ENCODE measurements at places on chromosomes 11 and 22. TPM values are rescaled to one million over a fixed set of nuclear protein-coding genes. Genes with fewer than 3 reads are reported as not detected.

DNA sequence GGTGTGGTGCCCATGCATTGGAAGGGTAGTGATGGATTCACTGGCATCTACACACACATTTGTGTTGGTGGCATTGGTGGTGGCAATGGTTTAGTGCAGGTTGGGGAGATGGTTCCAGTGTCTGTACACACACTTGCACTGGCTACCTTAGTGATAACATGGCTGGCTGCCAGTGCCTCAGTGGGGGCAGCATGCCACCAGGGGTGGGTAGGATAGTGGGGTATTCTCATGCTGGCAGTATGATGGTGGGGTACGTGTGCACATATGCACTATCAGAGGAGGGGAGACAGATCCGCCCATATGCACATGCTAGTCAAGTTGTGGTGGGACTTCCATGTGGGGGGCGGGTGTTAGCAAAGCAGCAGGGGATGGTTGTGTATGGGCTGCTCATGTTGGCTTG lies 7.1 kb upstream of the OR8K3 start:
- DNase-seq, result no peak

RCOR2 gene
- not detected for total RNA-seq

DNA sequence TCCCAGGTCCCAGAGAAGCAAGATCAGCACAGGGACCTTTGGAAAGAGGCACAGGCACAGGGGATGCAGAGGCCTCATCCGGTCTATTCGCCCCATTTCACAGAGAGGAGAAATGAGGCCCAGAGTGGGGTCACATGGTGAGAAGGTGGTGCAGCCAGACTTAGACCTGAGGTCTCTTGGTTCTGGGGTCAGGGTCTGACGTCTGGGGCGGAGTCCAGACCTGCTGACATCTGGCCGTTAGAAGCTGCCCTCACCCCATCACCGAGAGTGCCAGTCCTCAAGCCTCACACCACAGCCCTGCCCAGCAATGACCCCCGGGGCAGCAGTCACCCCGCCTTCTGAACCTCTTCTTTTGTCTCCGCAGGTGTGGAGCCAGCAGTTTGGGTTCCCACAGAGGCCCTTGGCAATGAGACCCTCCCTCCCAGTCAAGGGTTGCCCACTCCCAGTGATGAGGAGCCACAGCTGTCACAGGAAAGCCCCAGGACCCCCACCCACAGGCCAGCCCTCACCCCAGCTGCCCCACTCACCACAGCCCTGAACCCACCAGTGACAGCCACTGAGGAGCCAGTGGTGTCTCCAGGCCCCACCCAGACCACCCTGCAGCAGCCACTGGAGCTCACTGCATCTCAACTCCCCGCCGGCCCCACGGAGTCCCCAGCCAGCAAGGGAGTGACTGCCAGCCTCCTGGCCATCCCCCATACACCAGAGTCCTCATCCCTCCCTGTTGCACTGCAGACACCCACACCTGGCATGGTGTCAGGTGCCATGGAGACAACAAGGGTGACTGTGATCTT lies 62.4 kb downstream of the OTOG start:
- DNase-seq, result peak; percentile 82

IL17REL gene
- not detected for total RNA-seq

DNA sequence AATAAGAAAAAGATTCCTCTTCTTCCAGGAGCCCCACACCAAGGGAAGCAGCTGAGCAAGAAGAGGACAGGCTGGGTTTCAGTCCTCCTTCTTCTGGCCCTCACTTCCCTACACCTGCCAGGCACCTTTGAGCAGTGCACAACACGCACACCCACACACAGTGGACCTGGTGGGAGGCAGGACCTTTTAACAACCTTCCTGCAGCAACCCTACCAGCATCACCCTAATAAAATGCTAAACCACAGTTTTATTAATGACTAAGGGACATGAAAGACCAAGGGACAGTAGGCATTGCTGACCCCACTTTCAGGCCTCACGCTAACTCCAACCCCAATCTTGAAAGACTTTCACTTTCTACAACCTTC lies 12.2 kb downstream of the ARAP1 start:
- DNase-seq, result no peak

DNA sequence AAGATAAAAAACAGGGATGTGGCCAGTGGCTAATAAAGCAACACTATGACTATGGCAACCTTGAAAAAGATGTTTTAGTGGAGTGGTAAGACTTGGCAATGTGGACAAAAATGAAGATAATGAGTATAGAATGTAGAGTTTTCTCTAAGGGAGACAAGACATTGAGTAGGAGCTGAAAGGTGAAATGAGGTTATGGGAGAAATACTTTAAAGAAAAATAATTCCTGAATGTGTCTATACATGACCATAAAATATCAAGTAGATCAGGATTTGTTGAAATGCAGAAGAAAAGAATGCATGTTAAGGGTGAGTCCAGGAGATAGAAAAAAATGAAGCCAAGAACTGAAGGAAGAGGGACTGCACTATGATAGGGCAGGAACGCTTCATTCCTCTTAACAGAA lies 101.6 kb upstream of the CARD18 start:
- no peak for DNase-seq

LARGE2 gene
- total RNA-seq, result 6.6 TPM

SLC22A8 gene
- not detected for total RNA-seq

GRCh38 chr11:102929972-102930371 lies 25.6 kb downstream of the MMP13 start:
- DNase-seq, result no peak

DNA sequence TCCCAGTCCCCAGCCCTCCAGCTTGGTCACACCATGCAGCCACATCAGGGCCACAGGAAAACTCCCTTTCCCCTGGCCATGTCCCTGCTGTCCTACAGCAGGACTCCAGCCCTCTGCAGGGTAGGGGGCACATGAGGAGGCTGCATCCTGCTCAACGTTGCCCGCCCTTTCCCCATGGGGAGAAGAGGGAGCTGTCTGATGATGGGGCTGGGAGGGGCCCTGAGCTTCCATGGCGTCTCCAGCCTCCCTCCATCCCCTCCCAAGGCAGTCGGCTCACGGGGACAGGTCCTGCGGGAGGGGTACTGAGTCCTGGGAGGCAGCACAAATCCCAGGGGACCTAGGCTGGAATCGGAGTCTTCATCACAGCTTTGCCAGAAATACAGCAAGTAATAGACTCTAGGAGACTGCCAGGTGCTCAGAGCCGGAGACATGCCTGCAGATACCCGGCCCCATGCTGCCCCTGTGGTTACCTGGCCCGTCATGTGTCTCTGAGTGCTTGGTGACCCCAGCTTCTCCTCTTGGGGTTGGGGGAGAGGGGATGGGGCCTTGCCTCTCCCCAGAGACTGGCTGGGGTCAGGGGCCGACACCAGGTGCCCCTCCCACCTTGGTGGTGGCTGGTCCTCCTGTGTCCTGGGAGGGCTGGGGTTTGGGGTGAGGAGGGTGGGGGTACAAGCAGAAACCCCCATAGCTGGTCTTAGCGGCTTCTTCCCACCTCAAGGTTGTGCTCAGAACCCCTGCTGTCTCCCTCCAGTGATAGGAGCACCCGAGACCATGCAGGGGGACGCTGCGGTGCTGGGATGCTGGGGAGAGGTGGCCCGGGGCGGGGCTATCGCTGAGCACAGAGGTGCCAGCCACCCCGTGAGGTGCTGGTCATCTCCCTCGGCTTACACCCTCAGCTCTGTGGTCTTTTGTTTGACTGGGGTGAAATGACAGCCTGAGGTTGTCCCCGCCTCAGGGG lies 2.3 kb downstream of the MRGPRE start:
- DNase-seq, result peak; percentile 89

- DNase-seq, result no peak
These were observed 35.3 kb downstream of the BCR start for GRCh38 chr22:23215294-23216241.

DNA sequence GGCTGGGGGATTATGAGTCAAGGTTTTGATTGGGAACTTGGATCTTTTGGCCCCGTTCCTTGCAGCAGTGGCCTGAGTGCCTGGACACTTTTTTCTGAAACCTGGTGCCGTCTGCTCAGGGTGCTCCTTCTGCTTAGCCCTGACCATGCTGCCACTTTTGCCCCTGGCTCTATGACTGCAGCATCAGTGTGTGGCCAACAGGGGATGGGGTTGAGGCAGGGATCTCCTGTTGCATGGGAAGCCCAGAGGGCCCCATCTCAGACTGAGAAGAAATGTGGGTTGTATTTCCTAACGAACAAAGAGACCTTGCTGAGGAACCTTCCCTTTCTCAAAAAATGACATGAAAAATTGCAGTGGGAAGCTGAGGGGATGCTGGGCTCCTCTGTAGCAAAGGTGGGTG lies 18.7 kb downstream of the POU2F3 start:
- no peak for DNase-seq
